ENCODE measurements at places on chromosomes 12 and 14. TPM values are rescaled to one million over a fixed set of nuclear protein-coding genes. Genes with fewer than 3 reads are reported as not detected.

DNA sequence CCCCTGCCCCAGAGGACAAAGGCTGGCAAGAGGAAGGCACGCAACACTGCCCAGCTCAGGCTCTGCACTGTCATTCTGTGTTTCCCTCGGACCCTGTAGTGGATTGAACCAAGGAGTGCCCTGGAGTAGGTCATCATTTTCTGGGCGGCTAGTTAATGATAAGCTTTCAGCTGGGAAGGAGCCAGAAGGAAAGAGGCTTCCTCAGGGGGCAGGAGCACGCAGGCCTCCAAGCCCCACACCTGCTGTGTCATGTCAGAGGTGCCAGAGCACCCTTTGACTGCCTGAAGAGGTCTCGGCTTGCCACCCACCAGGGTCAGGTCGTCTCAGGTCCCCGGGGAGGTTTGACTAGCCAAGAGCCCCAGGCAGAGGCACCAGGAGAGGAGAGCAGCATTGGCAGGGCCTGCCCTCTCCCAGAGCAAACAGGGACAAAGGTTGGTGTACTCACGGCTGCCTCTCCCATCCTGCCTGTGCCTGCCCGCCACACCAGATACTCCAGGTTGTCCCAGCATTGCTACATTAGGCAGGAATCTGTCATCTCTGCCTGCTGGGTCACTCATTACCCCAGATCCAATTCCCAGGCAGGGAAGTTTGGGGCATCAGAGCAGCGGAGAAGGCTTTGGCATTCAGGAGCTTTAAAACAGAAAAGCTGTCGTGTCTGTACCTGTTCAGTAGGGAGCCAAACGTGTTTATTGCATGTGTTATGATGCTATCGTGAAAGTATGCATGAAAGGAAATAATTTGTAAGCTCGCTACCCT, 33.5 kb upstream of the ATP2A2 start:
- H3K27me3 ChIP-seq: peaks cover 2% of the 10 kb centered on the region
- H3K36me3 ChIP-seq: no peaks in the 10 kb centered on the region
- no peak overlapping the region for H3K27ac ChIP-seq

- H3K27ac ChIP-seq: no peak overlapping the region
- H3K4me1 ChIP-seq: no peaks in the 10 kb centered on the region
- no peak overlapping the region for H3K4me3 ChIP-seq
- H3K27me3 ChIP-seq: no peaks in the 10 kb centered on the region
- H3K36me3 ChIP-seq: no peaks in the 10 kb centered on the region
Observed at GRCh38 chr14:84250893-84251292, 1279.1 kb upstream of the FLRT2 start.

DNA sequence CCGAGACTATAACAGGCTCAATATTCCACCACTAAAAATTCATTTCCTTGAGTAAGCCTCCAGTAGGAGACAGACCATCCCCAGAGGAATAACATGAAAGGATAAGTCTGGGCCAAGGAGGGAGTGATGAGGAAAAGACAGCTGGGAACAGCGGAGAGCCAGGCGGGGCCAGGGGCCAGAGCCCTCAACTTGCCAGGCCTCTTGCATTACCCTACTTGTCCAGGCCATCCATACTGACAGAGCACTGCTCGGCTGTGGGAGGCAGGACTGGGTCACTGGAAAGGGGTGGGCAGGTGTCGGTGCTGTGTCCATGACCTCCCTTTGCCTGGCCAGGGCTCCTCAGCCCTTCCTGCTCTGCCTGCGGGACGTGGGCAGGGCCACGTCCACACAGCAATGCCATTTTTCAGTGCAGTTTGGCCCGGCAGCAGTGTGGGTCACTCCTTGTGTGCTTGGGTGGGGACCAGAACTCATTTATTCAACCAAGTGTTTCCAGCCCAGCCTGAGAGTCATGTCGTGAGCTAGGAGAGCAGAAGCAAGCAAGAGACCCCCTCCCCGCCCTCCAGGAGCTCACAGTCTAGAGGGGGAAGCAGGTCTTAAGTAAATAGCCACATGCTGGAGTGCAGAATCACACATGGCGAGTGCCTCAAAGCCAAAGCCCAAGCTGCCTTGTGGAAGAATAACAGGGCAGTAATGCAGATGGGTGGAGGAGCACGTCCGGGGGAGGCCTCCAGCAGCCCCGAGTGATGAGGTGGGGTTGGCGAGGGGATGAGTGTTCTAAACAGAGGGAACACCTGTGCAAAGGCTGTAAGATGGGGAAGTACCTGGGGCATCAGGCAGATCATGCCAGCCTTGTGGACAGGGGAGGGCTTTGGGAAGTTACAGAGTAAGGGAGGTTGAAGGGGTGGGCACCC, 8.9 kb upstream of the FAIM2 start:
- no peaks in the 10 kb centered on the region for H3K36me3 ChIP-seq

DNA sequence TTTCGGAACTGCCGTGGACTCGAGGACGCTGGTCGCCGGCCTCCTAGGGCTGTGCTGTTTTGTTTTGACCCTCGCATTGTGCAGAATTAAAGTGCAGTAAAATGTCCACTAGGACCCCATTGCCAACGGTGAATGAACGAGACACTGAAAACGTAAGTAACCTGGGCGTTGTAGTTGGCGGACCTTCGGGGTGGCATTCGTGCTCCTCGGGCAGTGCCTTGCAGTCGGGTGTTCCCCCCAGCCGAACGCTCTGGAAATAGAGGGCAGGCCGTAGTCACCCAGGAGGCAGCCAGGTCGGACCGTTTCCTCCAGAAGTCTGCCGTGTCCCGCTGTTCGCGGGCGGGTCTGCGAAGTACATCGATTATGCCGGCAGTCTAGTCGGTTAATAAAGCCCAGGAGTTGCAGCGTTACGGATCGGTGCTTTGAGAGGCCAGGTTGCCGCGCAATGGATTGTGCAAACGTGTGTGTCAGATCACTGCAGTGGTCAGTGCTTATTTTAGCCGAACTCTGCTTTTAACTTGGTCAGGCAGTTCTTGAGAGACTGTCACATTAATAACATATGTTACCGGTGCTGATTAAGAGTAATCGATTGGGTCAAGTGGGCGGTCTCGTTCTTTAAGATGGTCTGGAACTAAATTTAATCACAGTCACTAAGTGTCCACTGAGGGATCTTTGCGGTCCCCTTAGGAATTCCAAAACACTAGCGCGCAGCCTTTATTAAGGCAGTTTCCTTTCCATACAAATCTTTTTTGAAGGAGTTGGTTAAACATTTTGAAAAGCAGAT, 906 bp downstream of the MARK3 start:
- peak overlapping the region; percentile 93 for H3K27ac ChIP-seq
- H3K36me3 ChIP-seq: peaks cover 10% of the 10 kb centered on the region
- peaks cover 51% of the 10 kb centered on the region for H3K4me1 ChIP-seq
- peak; percentile 38 for DNase-seq
- no peaks in the 10 kb centered on the region for H3K27me3 ChIP-seq
- H3K4me3 ChIP-seq: peak overlapping the region; percentile 97

DNA sequence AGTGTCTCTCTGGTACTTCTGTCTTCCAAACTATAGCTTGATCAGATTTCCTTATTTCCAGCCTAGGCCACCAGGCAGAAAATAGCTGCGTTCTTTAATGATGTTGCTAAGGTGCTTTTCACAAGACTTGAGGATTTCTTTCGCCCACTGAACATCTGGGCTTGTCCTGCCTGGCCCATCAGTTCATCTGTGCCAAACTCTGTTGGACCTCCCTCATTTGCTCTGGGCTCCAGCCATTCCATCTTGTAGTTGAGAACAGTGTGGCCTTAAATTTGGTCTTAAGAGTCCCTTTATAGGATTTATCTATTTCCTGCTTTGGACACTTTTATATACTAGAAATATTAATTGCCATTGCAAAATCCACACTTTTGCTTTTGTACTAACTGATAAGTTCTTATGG, 109.6 kb downstream of the TTLL5 start:
- peaks cover 17% of the 10 kb centered on the region for H3K36me3 ChIP-seq
- H3K4me3 ChIP-seq: no peak overlapping the region
- DNase-seq: no peak
- no peaks in the 10 kb centered on the region for H3K27me3 ChIP-seq
- H3K27ac ChIP-seq: no peak overlapping the region

DNA sequence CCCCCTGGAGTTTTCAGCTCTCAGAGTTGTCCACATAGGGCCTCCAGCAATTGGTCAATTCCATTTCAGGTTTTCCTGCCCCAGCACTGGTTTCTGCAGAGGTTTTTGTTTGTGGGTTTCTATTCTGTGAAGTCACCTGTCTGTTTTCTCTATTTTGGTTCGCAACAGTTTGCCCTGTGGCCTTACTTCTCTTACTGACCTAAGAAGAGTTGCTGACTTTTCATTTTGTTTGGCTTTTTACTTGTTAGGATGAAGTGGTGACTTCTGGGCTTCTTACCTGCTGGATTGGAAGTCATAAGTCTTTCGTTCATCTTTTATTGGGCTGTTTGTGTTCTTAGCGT, 196.4 kb upstream of the PARP11 start:
- H3K27ac ChIP-seq: no peak overlapping the region
- H3K27me3 ChIP-seq: peaks cover 15% of the 10 kb centered on the region
- H3K36me3 ChIP-seq: no peaks in the 10 kb centered on the region

- H3K36me3 ChIP-seq: peaks cover 56% of the 10 kb centered on the region
- DNase-seq: no peak
- no peaks in the 10 kb centered on the region for H3K4me1 ChIP-seq
- no peak overlapping the region for H3K27ac ChIP-seq
Observed at GRCh38 chr12:4518106-4518728, 20.5 kb upstream of the RAD51AP1 start.

DNA sequence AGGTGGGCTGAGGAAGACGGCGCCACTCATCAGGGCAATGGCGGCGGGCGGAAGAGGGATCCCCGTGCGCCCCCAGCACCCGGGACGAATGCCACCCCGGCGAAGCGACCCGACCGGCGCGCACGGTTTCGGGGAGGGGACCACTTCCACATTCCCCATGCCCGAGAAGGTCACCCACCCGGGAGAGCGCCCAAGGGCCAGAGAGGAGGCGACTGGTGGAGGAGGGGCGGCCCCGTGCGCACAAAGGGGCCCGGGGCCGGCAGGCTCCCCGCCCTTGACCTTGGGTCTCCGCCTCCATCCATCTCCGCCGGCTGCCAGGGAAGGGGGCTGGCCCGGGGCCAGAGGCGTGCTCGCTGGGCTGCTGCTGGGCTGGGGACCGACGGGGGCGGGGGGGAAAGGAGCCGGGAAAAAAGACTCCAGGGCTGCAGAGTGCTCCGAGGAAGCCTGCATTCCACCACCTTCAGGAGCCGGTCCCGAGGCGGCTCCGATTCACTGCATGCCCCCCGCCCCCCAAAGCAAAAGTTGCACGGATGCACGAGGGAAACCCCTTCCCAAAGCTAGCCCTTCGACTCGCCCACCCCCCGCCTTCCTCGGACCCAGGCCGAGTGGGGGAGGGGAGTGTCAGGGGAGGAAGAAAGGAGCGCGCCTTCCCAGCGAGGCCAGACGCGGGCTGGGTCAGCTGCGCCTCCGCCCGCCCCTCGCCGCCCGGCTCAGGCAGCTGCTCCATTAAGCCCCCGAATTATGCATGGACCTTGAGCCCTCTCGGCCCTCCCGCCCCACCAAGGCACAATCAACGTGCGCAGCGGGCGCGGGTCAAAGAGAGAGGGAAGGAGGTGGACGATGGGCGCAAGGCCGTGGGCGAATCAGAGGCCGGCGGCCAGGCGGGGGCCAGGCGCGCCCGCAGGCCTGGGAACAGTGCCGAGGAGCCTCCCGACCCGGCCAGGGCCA, 26.2 kb downstream of the BCL11B start:
- H3K27me3 ChIP-seq: peaks cover 41% of the 10 kb centered on the region
- H3K4me1 ChIP-seq: no peaks in the 10 kb centered on the region
- no peak for DNase-seq

DNA sequence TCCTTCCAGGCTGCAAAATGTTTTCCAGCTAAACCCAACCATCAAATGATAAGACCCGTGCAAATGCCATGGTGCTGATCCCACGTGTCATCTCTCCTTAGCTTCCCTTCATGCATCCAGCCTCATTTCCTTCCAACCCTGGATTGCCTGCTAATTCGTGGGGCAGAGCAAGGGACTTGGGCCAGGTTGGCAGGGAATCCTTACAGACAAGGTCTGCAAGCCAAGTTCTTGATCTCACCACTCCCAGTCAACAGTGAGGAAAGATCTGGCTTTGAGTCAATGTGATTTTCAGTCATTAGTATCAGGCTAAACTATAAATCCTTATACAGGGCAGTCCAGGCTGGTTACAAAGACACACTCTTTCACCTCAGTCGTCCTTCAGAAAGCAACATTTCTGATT, 150.9 kb downstream of the ANO2 start:
- DNase-seq: no peak
- H3K27ac ChIP-seq: no peak overlapping the region

GRCh38 chr12:70581208-70581607, 56.0 kb downstream of the PTPRB start:
- no peak overlapping the region for H3K27ac ChIP-seq
- H3K36me3 ChIP-seq: no peaks in the 10 kb centered on the region
- no peaks in the 10 kb centered on the region for H3K4me1 ChIP-seq

- H3K27me3 ChIP-seq: no peaks in the 10 kb centered on the region
- H3K4me1 ChIP-seq: peaks cover 13% of the 10 kb centered on the region
- H3K27ac ChIP-seq: no peak overlapping the region
- no peak overlapping the region for H3K4me3 ChIP-seq
- no peaks in the 10 kb centered on the region for H3K36me3 ChIP-seq
Observed at GRCh38 chr14:63899953-63900352, 47.1 kb downstream of the SYNE2 start.

DNA sequence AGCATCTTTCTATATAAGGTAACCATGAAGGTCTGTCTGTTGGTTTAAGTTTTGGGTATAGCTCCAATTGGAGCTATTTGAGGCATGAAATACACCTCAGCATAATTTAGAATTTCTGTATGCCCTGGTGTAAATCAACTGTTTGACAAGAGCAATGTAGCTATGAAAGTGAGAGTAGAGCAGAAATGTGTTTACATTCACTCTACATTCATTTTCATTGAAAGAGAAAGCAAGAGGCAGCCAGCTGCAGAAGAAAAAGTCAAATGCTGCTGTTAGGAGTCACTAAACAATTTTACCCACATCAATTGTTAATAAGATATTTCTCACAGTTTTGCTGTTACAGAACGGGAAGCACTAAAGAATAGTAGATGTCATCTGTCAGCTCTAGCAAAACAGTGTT, 252.5 kb downstream of the SLC6A15 start:
- no peaks in the 10 kb centered on the region for H3K36me3 ChIP-seq
- H3K27ac ChIP-seq: no peak overlapping the region
- no peak overlapping the region for H3K4me3 ChIP-seq
- H3K4me1 ChIP-seq: no peaks in the 10 kb centered on the region

- DNase-seq: no peak
- H3K27me3 ChIP-seq: peaks cover 25% of the 10 kb centered on the region
- H3K4me3 ChIP-seq: no peak overlapping the region
- no peak overlapping the region for H3K27ac ChIP-seq
Observed at GRCh38 chr12:33438851-33439586, 600 bp downstream of the SYT10 start.

DNA sequence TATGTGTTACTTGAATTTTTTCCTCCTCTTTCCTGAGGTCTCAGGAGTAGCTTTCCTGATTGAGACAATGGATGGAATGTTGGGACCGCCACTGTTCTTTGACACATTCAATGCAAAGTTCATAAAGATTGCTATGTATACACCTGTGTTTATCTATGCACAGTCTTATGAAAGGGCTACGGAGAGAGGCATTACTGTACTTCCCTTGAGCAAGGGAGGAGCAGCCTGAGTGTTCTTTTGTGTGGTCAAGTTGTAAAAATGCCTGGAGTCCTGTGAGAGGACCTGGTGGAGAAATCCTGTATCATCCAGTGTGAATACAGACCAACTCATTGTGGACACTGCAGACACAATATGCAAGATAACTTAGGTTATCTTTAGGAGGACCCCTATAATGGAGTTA, 1.2 kb downstream of the SRGAP1 start:
- H3K36me3 ChIP-seq: peaks cover 2% of the 10 kb centered on the region
- H3K27me3 ChIP-seq: peaks cover 23% of the 10 kb centered on the region
- H3K27ac ChIP-seq: no peak overlapping the region

Gene FITM1
- total RNA-seq: 2.4 TPM

Gene CACNB3
- total RNA-seq: 2.1 TPM

Gene CLEC4D
- not detected for total RNA-seq

Gene C12orf50
- 0.12 TPM for total RNA-seq

Gene TBC1D30
- total RNA-seq: 0.13 TPM

Gene ADGRD1
- 0.47 TPM for total RNA-seq

Gene ADAM21
- 0.12 TPM for total RNA-seq
